Stimulated activated CD8-positive, alpha-beta memory T cell treated with anti-CD3 and anti-CD28 coated beads, Interleukin-4, amount 100 ng/mL, for 4 hours (primary cell): ENCODE measurements at places on chromosomes 4 and X.

GRCh38 chr4:107125496-107125895 lies 89.4 kb upstream of the DKK2 start:
- DNase-seq, result no peak

DNA sequence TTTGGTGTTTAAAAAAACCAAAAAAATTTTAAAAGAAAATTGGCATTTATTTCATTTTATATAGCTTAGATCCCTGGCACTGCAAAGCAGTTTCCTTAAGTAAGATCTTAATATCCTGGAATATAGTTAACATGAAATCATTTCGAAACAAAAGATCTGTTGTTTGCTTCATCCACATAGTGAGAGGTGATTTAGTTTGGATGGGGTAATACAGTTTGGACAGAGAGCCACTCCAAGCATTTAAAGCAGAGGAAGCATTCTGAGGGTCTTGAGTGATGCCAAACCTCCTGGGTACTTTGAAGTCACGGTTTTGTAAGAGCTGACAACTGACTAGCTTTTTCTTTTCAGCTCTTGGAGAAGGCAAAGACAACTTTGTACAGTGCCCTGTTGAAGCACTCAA lies 28.7 kb downstream of the NOCT start:
- DNase-seq, result no peak

GRCh38 chr4:74085669-74086068 lies 13.3 kb downstream of the CXCL2 start:
- DNase-seq, result no peak

DNA sequence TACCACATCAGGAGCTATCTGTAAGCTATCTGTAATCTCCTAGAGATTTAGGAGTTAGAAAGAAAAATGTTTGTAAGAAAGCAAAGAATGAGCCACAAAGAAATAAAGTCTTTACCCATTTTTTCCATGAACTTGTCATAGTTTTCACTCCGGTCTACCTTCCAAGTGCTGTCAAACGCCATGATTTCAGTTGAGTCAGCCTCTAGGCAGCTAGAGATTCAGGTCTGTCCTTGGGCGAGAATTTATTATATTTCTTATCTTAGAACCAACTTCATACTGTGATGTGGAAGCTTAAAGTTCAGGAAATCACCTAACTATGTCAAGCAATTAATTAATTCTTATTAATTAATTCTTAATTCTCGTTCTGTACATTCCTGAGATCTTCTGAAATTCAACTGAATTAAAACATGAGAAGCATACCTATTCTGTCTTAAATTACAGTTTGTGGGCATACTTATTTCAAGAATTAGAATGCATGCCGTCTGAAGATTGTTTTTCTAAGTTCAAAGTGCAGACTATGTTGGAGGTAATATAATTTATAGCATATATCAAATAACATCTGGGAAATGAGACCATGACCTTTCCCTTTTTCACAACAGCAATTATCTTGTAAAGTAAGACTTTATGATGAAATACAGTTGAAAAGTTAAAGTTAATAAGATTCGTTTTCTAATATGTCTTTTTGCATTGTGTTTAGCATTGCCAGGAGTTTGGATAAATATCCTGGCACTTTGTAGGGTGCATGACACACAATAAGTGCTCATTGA lies at the start of gene FABP2:
FABP2 (minus strand) TSS at position 218 of the 767 bp plus-strand sequence; CDS start at position 182, 36 bp downstream.
- no peak for DNase-seq

GRCh38 chrX:132775263-132775823 lies 183.1 kb downstream of the HS6ST2 start:
- no peak for DNase-seq

GRCh38 chr4:140739971-140740370 lies 16.2 kb downstream of the TBC1D9 start:
- DNase-seq, result no peak

DNA sequence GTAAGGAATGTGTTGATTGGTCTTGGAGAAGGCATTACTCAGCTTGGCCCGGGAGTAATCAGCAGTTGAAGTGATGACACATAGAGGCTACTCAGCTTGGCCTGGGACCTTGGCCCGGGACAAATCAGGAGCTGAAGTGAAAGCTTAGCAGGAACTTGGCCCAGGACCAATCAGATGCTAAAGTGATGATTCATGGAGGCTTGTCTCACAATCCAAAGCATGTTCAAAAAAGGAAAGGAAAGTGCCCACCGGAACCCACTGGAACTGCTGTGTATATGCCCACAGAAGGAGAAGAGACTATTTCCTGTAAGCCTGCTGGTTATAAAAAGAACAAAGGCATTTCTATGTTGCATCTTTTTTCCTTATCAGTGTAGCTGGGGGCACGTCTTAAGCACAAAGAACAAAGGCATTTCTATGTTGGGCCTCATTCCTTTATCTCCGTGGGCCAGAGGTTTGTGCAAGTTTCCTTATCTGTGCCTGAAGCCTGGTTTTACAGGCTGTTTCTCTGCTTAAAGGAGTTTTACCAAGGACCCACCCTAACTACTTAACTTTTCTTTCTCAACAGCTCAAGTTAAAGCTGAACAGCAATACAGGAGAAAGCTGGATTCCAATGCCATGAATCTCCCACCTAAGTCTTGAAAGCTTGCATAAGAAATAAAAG lies 1176.7 kb downstream of the NLGN4X start:
- no peak for DNase-seq

DNA sequence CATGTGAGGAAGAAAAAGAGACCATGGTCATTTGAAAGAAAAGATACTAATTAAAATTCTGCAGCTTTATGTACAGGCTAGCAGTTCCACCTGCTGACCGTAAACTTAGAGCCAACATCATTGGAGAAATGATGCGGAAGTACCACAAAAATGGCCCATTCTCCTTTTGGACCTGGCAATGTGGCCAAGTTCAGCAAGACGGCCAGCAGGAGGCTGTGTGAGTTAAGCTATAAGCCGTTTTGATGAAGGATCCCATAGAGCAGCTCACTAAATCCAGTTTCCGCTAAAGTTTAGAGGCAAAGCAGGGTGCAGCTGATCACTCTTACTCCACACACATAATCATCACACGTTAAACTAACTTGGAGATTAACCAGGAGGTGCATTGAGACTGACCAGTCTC lies 133.8 kb downstream of the LDB2 start:
- no peak for DNase-seq

DNA sequence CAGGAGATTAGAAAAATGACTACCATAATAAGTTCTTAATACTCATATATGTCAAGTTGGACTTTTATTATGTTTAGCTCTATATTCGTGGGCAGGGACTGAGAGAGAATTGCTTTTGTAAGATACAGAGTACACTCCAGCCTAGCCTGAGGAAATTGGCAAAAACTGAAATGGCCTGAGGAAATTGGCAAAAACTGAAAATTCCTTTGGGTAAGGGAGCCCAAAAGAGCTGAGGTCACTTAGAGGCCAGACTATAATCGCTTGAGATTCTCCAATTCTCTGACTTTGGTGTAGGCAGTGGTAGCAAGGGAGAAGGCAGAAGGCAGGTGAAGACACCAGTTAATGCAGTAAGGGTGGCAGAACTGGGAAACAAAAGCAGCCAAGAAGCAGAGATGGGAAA lies 124.5 kb upstream of the HCCS start:
- DNase-seq, result no peak

DNA sequence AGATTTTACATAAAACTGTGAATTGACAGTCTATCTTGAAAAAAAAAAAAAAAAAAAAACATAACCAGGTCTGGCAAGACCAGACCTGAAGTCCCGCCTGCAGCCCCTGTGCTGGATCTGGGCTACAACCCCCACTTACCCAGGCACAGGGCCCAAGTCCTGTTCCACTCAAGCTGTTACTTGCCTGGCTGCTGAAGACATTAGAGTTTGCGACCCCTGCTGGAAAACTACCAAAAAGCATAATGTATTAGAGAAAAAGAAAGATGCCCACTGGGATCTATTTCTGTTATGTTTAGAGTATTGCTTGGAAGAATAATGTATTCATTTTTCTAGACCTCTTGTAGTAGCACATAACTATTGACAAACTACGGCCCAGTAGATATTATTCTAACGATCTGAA lies 4.7 kb downstream of the HS3ST1 start:
- DNase-seq, result no peak

- DNase-seq, result no peak
Measured at GRCh38 chr4:179747218-179747910, 2305.1 kb upstream of the AGA start.

- peak; percentile 21 for DNase-seq
Measured at GRCh38 chrX:153875391-153876111, 10.4 kb downstream of the L1CAM start.

- DNase-seq, result no peak
Measured at GRCh38 chr4:41939016-41939626, 3.9 kb downstream of the TMEM33 start.

DNA sequence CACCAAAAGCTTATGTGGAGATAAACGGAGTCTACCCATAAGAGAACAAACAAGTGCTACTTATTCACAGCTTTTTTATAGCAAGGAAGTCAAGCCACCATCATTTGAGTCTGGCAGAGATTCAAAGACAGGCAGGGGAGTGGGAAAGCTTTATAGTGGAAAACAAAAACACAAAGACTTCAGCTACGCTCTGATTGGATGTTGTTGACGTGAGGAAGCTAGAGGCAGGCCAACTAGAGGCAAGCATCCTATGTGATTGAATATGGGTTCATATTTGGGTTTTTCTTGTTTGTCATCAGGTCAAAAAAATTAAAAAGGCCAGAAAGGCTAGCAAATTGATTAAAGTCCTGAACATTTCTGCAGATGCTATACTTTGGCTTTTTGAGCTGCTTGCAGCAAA lies 719 bp upstream of the TCEAL4 start:
- DNase-seq, result no peak

DNA sequence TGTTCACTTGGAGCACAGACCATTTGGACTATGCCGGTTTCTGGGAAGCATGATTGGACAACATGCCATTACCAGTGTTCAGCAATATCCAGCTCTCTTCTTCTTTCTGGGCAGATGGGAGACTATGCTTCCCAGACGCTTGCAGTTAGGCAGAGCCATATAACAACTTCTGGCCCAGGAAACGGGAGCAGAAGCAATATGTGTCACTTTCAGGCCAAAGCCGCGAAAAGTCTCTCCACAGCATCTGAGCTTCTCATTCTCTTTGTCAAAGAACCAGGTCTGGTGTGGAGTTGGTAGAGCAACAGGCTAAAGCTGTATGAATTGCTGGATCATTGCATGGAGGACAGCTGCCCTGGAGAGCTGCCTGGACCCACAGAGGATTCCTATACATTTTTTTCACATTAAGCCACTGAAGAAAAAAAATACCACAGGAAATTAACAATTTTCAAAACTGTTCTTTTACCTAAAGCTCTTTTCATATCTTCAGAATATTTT lies 131.4 kb upstream of the FRG1 start:
- no peak for DNase-seq

- no peak for DNase-seq
Measured at GRCh38 chrX:120763269-120763668, 112.4 kb downstream of the CT47B1 start.

DNA sequence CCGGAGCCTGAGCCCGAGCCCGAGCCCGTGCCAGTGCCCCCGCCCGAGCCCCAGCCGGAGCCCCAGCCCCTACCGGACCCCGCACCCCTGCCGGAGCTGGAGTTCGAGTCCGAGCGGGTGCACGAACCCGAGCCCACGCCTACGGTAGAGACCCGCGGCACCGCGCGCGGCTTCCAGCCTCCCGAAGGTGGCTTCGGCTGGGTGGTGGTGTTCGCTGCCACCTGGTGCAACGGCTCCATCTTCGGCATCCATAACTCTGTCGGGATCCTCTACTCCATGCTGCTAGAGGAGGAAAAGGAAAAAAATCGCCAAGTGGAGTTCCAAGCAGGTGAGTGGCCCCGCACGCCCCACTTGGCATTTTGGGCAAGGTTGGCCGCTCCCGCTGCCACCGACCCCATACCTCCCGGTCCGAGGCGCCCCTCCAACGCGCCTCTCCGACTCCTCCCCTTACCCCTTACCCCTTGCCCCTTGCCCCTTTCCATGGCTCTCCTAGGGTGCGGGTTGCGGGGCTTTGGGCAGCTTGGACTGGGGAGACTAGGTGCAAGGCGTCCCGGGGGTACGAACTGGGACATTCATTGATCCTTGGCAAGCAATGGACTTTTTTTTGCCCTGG lies 553 bp downstream of the SLC16A2 start:
- no peak for DNase-seq

GRCh38 chrX:37847733-37848197 lies 394 bp upstream of the DYNLT3 start:
- DNase-seq, result no peak

- DNase-seq, result no peak
Measured at GRCh38 chr4:136865526-136865925, 666.8 kb downstream of the PCDH18 start.

DNA sequence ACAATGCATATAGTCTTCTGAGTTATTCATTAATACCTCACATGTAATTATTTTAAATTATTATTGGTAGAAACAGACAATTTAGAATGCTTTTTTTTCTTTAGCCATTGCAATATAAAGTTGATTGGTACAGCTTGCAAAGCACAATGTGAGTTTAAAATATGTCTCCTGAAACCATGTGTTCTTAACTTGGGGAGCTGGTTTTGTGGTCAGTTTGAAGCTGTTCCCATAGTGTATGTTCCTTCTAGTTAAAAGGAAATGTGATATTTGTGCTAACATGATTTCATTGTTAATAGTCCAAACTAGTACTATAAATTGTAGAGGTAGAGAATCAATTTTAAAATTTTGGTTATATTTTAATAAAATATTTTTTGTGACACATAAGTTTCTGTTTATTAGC lies 247.2 kb downstream of the BMPR1B start:
- DNase-seq, result no peak

DNA sequence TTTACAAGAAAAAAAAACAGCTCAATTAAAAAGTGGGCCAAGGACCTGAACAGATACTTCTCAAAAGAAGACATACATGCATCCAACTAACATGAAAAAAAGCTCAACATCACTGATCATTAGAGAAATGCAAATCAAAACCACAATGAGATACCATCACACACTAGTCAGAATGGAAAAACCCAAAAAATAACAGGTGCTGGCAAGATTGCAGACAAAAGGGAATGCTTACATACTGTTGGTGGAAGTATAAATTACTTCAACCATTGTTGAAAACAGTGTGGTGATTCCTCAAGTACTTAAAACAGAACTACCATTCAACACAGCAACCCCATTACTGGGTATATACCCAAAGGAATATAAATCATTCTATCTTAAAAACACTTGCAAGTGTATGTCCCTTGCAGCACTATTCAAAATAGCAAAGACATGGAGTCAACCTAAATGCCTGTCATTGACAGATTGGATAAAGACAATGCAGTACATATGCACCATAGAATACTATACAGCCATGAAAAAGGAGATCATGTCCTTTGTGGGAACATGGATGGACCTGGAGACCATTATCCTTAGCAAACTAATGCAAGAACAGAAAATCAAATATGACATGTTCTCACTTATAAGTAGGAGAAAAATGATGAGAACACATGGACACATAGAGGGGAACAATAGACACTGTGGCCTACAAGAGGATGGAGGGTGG lies 97.6 kb downstream of the RAB28 start:
- DNase-seq, result no peak
